Skeletal muscle tissue (tissue), 5 donors: ENCODE measurements at places on chromosomes 6 and 20. TPM values are rescaled to one million over a fixed set of nuclear protein-coding genes. Genes with fewer than 3 reads are reported as not detected.

Gene C6orf15
- total RNA-seq: not detected

Gene BANF2
- total RNA-seq: not detected

Gene TCP11
- total RNA-seq: not detected

Gene SEMG1
- total RNA-seq: not detected

Gene PRSS16
- total RNA-seq: 1.6 TPM
